ENCODE measurements at places on chromosomes 6 and 20.

DNA sequence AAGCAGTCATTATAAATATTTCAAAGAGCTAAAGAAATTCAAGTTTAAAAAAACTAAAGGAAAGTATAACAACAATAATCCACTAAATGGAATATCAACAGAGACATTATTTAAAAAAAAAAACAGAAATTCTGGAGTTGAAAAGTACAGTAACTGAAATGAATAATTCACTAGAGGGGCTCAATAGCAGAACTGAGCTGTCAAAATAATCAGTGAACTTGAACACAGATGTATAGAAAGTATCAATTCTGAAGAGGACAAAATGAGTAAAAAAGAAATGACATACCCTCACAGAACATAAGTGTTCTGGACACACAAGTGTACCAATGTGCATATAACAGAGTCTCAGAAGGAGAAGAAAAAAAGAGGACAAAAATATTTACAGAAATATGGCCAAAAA, 191.6 kb upstream of the RUNX2 start:
- DNase-seq, result no peak

GRCh38 chr20:50879649-50880550, 51.3 kb downstream of the ADNP start:
- DNase-seq, result no peak

DNA sequence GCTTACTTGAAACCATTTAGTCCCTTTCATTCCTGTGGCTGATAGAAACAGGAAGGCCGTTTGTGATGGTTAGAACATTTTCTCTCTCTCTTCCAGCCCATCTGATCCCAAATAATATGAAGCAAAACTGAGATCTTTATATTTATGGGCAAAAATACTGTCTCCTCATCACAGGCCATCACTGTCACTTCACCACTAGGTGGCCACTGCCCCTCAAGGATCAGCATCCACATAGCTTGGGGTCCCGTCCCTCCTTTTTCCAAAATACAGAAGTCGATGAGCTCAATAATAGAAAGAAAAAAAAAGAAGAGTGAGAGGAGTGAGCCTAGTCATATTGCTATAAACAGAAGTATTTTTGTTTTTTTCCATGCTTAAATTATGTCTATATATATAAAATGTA, 46.4 kb upstream of the LAMP5 start:
- DNase-seq, result no peak

GRCh38 chr20:37984018-37984785, 49.1 kb downstream of the TTI1 start:
- no peak for DNase-seq

GRCh38 chr20:2005831-2006426, 12.1 kb upstream of the PDYN start:
- peak; percentile 22 for DNase-seq

DNA sequence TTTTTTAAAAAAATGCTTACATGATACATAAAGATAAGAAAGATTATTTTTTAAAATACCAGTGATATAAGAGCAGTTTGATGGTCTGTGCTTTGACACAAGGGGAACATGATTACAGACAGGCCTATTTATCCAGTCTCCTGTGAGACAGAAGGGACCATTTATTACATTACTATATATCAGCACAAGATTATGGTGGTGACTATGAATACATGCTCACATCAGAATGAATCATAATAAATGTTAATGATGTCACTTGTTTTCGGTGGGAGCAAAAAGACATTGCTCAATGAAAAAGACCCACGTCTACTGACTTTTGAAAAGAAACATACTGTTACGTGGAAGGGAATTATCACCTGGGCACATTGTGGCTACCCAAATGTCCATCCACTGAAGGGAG, 455.1 kb downstream of the CDC5L start:
- DNase-seq, result no peak

DNA sequence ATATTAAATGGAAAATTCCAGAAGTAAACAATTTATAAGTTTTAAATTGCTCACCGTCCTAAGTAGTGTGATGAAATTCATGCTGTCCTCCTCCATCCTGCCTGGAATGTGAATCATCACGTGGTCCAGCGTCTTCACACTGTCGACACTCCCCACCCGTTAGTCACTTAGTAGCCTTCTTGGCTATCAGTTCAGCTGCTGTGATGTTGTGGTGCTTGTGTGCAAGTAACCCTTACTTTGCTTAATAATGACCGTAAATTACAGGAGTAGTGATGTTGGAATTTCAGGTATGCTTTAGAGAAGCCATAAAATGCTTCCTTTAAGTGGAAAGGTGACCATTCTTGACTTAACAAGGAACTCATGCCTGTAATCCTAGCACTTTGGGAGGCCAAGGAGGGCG, 25.2 kb downstream of the RIOK1 start:
- DNase-seq, result no peak

DNA sequence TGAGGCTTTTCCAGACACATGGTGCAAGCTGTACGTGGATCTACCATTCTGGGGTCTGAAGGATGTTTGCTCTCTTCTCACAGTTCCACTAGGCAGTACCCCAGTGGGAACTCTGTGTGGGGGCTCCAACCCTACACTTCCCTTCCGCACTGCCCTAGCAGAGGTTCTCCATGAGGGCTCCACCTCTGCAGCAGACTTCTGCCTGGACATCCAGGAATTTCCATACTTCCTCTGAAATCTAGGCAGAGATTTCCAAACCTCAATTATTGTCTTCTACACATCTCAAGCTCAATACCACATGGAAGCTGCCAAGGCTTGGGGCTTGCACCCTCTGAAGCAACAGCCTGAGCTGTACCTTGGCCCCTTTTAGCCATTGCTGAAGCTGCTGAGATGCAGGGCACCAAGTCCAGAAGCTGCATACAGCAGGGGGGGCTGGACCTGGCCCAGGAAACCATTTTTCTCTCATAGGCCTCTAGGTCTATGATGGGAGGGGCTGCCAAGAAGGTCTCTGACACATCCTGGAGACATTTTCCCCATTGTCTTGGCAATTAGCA, 11.6 kb downstream of the PDSS2 start:
- no peak for DNase-seq

- DNase-seq, result no peak
Measured at GRCh38 chr6:85580118-85580877, 13.4 kb downstream of the SNX14 start.

DNA sequence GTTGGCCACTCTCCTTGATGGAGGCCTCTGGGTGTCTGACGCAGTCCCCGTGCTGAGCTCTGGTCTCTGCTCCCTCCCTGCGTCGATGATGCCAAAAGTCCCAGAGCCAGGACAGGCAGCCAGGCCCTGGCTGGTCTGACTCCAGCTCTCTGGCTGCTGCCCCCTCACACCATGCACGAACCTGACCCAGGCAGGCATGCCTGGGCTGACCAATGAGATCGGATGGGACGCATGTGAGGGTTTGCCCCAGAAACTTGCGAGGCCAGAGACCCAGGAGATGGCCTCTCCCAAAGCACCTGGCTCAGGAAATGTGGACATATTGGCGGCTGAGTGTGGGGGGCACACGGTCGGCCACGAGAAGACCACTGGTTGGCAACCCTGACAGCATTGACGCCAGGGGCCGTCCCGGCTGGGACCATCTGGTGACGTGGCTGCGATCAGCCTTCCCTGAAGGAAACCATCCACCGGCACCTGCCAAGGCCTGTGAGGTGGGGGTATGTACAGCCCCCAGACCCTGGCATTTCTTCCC, 51.2 kb upstream of the FRMD1 start:
- DNase-seq, result no peak

GRCh38 chr20:37669062-37669772, 24.6 kb upstream of the CTNNBL1 start:
- DNase-seq, result no peak

- DNase-seq, result no peak
Measured at GRCh38 chr6:107743311-107743710, 80.8 kb downstream of the SCML4 start.

DNA sequence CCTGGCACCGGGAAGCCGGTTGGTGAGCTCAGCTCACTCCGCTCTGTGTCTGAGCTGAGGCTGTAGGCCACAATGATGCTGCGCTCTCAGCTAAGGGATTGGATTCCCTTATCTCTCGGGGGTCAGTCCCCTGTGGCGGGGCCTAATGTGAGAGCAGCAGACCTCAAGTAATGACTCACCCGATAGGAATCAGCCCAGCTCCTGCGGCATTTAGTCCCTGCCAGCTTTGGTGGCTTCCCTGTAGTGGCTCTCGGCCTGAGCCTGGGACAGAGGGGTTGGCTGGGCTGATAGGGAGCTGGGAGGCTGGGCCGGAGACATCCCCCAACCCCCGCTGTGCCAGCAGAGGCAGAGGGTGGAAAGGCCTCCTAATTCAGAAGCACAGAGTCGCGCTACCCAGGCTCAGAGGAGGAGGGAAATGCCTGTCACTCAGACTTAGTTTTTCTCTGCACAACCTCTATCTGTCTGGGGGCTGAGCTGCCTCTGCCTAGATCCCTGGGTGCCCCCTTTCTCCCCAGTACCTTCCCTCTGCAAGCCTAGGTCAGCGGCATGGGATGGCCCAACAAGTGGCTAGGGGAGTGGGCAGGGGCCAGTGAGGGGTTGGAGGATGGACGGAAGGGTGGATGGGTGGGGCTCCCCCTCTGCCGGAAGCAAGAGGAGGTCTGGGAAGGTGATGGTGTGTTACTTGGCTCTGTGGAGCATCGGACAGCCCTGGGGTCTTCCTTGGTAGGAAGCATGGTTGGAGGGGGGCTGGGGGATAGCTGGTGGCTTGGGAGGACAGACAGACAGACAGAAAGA, 92.2 kb downstream of the CDH22 start:
- DNase-seq, result no peak

DNA sequence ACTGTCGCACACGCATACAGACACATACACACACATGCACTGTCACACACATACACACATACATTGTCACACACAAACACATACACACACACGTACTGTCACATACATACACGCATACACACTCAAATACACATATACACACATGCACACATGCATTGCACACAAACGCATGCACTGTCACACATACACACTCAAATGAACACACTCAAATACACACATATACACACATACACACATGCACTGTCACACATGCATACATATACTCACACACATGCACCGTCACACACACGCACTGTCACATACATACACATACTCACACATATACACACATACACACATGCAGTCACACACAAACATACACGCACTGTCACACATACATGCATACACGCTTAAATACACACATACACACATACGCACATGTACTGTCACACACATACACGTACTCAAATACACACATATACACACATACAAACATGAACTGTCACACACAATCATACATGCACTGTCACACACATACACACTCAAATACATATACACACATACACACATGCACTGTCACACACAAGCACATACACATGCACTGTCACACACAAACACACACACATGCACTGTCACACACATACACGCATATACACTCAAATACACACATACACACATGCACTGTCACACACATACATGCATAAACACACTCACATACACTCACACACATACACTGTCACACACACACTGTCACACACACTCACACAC, 548.6 kb upstream of the BTBD3 start:
- no peak for DNase-seq

- no peak for DNase-seq
Measured at GRCh38 chr6:170269151-170269845, 21.6 kb downstream of the DLL1 start.

DNA sequence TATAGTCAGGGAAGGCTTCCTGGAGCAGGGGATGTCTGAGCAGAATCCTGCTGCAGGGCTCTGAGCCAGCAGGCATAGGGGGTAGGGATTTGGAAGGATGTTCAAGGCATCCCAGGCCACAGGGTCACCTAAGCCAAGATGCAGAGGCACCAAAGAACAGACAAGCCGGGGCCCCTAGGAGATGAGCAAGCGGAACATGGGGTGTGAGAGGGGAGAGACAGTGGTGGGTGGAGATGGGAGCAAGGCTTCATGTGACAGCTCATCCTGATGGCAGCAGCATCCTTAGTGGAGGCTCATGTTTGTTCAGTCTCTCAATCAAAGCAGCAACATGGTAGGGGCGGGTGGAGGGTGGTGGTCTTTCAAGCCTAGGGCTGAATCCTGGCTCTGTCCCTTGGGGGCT, 29.8 kb upstream of the TCP11 start:
- DNase-seq, result no peak

DNA sequence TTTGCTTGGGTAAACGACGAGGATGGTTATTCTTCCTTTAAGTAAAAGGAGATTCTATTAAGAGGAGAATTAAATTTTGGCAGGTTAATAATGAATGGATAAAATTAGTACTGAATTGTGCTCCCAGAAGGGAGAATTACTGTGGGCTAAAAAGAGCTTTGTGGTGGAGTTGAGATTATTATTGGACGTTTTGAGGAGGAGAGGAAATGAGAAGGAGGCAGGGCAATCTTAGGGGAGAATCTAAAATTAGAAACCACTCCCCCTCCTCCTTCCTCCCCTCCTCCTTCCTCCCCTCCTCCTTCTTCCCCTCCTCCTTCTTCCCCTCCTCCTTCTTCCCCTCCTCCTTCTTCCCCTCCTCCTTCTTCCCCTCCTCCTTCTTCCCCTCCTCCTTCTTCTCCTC, 331.8 kb downstream of the PRL start:
- DNase-seq, result no peak

DNA sequence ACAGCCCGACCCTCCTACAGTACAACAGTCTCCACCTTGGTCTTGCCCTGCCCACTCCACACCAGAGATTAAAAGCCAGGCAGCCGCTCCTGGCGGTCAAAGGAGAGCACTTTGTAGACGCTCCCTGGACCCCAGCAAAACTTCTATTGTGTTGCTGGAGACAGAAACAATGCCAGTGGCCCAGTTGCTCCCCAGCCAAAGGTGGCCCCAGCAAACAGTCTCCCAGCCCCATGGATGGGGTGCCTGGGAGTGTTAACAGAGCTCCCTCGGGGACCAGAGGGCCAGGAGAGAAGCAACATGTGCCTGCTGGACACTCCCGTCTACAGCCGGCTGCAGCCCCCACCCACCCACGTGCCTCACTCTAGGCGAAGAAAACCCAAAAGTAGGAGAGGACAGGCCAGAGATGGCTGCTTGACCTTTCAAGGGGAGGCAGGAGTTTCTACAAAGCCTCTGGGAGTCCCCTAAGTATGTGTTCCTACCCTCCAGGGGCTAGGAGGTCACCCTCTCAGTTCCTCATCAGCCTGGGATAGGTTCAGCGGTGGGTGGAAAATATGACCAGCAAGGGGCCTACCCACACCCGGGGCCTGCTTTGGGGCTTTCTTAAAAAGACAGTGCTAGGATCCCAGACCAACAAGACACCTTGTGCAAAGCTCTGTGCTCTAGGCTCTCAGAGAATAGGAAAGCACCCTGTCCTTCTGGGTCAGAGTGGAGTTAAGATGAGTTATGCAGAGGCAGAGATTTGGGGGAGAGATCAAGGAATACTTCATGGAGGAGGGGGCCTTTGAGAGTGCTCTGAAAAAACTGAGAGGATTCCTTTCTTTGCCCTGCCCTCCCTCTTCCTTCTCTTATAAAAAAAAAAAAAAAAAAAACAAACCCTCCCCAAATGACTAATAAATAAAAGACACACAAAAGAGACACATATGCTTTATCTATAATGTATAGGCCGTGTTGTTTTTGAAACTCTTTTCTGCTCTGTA, 19.0 kb upstream of the PREX1 start:
- peak; percentile 25 for DNase-seq

DNA sequence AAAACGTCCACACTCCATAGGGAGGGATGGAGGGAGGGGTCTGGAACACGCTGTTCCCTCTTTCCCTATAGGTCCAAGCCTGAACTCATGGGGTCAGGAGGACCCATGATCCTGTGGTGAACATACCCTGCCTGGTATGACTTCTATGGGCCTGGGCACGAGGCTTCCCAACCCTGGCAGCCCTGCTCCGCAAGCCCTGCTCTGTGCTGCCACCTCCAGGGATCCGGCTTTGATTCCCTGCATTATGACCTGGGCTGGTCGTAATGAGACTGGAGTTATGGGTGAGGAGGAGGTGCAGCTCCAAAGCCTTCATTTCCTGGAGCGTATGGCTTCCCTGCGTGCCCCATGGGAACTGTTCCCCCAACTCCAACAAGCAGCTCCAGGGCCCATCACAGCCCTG, 54.9 kb downstream of the CDH22 start:
- no peak for DNase-seq

Measured in activated CD4-positive, CD25-positive, alpha-beta regulatory T cell (primary cell).